G401 (cell line): ENCODE measurements at places on chromosomes 2 and 18. TPM values are rescaled to one million over a fixed set of nuclear protein-coding genes. Genes with fewer than 3 reads are reported as not detected.
A peak's percentile ranks its signal among the peaks of the same experiment; 100 is the strongest.

DNA sequence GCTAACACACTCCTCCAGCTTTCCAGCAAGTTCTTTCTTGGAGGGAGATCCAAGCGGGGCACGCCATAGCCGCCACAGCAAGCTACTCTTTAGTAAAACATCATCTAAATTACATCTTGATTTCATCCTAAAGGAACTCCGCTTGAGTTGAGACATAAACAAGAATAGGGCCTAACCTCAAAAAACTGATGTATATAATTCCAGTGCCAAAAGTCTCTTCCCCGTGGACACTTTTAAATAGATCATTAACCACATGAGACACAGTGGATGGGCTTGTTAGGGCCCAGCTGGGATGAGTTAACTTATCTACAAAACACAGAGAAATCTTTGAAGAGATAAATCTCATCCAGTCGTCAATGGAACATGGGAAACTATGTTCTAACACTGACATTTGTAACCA, 20.8 kb upstream of the MLPH start:
- DNase-seq = no peak

DNA sequence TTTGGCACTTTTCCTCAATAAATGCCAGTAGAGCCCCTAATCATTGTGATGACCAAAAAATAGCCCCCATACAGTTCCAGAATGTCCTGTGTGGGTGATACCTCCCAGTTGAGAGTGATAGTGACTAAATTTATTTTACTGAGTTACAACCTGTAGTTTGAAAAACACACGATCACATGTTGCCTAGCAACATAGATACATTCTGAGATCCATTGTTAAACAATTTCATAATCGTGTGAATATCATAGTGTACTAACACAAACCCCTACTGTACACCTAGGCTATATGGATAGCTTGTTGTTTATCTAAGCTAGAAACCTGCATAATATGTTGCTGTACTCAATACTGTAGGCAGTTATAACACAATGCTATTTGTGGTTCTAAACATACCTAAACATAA, 30.6 kb downstream of the KCMF1 start:
- DNase-seq = no peak

The GNAL gene
- total RNA-seq = 0.12 and 2.1 TPM in 2 replicates

DNA sequence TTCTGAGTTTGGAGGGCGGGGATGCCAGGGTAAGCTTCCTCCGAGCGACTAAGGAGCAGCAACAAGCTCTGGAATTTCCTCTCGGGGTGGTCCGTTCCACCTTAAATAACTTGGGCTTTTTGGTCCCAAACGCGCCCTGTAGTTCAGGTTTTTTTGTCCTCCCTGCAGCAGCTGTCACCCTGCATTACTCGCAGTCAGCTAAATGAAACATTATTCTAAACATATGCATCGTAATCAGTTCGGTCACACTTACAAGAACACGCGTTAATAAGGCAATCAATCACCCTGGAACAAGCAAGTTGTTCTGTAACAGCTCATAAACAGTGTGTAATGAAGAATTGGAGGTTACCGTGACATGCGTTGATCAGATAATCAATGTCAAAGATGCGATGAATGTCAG, 8.3 kb downstream of the EVX2 start:
- DNase-seq = no peak

DNA sequence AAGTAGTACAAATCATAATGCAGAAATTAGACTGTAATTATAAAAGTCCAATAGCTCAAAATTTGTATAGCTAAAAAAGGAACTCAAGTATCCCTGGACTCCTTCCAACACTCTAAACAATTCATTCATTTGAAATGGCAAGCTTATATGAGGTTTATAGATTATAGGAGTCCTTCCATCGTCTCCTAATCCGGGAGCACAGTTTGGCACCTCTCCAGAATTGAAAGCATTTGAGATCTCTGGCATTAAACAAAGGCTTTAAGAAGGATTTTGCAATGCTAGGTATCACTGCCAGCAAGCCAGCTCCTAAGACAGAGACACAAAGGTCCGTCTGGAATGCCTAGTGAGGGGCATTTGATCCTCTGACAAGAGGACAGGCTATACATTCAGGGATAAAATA, 90.9 kb downstream of the ACVR1 start:
- DNase-seq = peak; percentile 55

DNA sequence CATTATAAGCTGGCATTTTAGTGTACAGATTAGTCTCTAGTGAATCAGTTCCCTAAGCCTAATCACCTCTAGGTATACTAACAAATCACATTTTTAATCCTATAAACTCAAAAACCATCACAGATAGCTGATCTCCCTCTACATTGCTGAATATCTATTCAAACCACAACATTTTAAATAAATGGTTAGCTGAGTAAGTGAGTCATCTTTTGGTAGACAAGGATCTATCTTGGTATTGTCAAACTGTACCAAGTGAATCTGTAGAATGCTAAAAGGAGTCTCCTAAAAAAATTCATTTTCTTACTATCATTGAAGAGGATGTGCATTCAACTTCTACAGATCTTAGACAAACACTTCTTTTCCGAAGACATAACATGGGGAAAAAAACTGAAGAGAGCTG, 40.7 kb downstream of the INO80D start:
- DNase-seq = no peak

GRCh38 chr2:159096901-159097300, 128.5 kb downstream of the TANC1 start:
- DNase-seq = no peak

- DNase-seq = no peak
Observed at GRCh38 chr18:10913919-10914318, 235.4 kb downstream of the PIEZO2 start.

The ANKRD30BL gene
- total RNA-seq = not detected in 2 replicates

The RAB31 gene
- total RNA-seq = 36.6 and 64.3 TPM in 2 replicates

- DNase-seq = no peak
Observed at GRCh38 chr2:170394641-170395387, 216.9 kb downstream of the MYO3B start.
